Lung (tissue), 17 donors: ENCODE measurements at places on chromosomes 16 and 17.

GRCh38 chr16:85416228-85417109, 196.7 kb upstream of the GSE1 start:
- peaks cover 27% of the 10 kb centered on the region for H3K4me1 ChIP-seq
- DNase-seq = peak; percentile 80
- no peaks in the 10 kb centered on the region for H3K36me3 ChIP-seq
- H3K4me3 ChIP-seq = no peak overlapping the region
- no peak overlapping the region for H3K27ac ChIP-seq

GRCh38 chr17:64095144-64095882, 34.6 kb downstream of the ERN1 start:
- H3K4me3 ChIP-seq = no peak overlapping the region
- H3K27me3 ChIP-seq = no peaks in the 10 kb centered on the region
- no peak overlapping the region for H3K27ac ChIP-seq
- H3K4me1 ChIP-seq = no peaks in the 10 kb centered on the region
- peaks cover 2% of the 10 kb centered on the region for H3K36me3 ChIP-seq
- DNase-seq = no peak

- peaks cover 6% of the 10 kb centered on the region for H3K36me3 ChIP-seq
- H3K4me3 ChIP-seq = no peak overlapping the region
These were observed 63.5 kb downstream of the SLC39A11 start for GRCh38 chr17:73029021-73029420.

GRCh38 chr16:58493756-58494431, 6.0 kb upstream of the NDRG4 start:
- H3K4me3 ChIP-seq = no peak overlapping the region
- no peak for DNase-seq
- H3K27ac ChIP-seq = no peak overlapping the region
- H3K36me3 ChIP-seq = no peaks in the 10 kb centered on the region
- H3K4me1 ChIP-seq = no peaks in the 10 kb centered on the region
- H3K27me3 ChIP-seq = no peaks in the 10 kb centered on the region

- peaks cover 15% of the 10 kb centered on the region for H3K36me3 ChIP-seq
- H3K27me3 ChIP-seq = no peaks in the 10 kb centered on the region
- no peak overlapping the region for H3K4me3 ChIP-seq
These were observed 6.9 kb downstream of the PHOSPHO1 start for GRCh38 chr17:49223517-49224197.

DNA sequence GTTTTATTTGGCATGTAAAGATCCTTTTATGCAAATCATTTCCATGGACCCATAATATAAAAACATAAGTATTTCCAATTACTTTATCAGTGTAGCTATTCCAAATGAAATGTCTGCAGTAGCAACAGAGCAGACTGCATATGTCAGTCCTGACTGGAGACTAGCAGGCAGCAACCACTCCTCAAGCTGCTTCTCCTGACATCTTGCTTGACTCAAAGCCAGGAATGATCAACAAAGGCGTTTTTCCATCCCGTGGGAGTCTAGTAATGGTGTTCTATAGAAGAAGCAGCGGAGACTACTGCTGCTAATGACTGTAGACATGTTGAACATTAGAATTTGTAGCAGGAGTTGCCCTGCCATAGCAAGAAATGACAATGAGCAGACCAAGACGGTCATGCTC, 73.2 kb upstream of the AKTIP start:
- no peaks in the 10 kb centered on the region for H3K4me1 ChIP-seq
- no peak overlapping the region for H3K4me3 ChIP-seq
- H3K27ac ChIP-seq = no peak overlapping the region
- H3K36me3 ChIP-seq = no peaks in the 10 kb centered on the region

DNA sequence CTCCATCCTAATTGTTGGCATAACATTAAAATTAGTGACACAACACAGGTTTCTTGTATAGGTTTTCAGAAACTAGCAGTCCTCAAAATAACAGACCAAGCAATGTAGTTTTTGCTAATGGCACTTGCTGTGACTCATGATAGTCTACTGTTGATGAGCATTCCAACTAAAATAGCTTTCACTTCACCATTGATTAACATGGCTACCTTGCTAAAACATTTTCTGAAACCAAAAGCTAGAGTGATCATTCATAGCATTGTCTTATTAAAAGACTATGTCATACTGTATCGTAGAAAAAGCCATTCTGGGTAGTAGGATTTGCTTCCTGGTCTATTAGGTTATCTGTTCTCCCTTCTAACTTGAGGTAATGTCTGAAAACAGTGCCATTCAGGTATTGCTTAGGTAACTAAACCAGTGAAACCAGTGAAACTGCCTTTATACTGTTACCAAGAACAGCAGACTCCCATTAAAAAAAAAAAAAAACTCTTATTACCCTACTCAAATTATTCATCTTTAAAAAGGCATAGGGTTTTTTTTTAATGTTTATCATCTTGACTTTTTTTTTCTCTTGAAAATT, 2.5 kb upstream of the CLTC start:
- H3K4me3 ChIP-seq = no peak overlapping the region
- H3K27me3 ChIP-seq = no peaks in the 10 kb centered on the region
- H3K27ac ChIP-seq = no peak overlapping the region
- H3K4me1 ChIP-seq = peaks cover 9% of the 10 kb centered on the region

DNA sequence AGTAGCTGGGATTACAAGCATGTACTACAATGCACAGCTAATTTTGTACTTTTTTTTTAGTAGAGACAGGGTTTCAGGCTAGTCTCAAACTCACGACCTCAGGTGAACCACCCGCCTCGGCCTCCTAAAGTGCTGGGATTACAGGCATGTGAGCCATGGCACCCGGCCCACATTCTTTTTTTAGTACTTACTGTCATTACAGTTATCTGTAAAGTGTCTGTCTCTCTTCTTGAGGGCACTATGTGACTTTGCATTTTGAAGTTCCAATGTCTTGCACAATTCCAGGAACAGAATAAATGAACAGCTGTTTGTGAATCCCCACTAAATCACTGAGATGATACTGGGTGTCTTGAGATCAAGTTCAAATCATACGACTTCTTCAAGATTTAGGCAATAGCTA, 1540.3 kb downstream of the CDH11 start:
- H3K4me1 ChIP-seq = no peaks in the 10 kb centered on the region
- no peaks in the 10 kb centered on the region for H3K36me3 ChIP-seq
- no peak overlapping the region for H3K4me3 ChIP-seq
- peak overlapping the region; percentile 21 for H3K27ac ChIP-seq
- H3K27me3 ChIP-seq = no peaks in the 10 kb centered on the region
